ENCODE measurements at places on chromosomes 11 and 22.
A peak's percentile ranks its signal among the peaks of the same experiment; 100 is the strongest.

- DNase-seq, result no peak
Measured at GRCh38 chr11:65438257-65439151, 15.9 kb downstream of the NEAT1 start.

DNA sequence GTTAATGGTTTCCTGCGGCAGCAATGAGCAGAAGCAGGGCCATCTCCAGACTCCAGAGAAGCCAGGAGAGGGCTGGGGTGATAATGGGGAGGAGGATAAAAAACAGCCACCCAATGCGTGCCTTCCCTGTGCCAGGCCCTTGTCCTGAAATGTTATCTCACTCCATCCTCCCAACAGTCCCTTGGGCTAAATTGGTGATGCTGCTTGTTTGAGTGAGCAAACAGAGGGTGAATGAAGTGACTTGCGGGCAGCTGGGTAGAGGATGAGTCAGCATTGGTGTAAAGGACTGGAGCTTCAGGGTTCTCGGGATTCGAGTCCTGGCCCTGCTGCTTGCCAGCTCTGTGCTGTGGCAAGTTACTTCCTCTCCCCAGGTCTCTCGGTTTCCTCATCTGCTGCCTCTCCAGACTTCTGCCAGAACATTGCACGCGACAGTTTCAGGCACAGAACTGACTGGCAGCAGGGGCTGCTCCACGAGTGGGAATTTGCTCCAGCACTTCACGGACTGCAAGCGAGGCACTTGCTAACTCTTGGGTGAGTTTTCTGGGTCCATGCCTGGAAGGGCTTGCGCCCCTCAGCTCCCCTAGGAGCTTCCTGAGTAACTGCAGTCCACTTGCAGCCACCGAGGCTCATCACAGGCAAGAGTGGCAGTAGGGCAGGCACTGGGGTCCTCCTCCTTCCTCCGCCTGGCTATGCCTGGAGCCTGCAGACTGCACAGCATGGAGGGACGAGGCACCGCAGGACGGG, at the start of gene P2RY6:
P2RY6 (plus strand) TSS at position 403 of the 744 bp plus-strand sequence. CDS start 24,181 bp downstream, outside the sequence.
- peak; percentile 47 for DNase-seq

DNA sequence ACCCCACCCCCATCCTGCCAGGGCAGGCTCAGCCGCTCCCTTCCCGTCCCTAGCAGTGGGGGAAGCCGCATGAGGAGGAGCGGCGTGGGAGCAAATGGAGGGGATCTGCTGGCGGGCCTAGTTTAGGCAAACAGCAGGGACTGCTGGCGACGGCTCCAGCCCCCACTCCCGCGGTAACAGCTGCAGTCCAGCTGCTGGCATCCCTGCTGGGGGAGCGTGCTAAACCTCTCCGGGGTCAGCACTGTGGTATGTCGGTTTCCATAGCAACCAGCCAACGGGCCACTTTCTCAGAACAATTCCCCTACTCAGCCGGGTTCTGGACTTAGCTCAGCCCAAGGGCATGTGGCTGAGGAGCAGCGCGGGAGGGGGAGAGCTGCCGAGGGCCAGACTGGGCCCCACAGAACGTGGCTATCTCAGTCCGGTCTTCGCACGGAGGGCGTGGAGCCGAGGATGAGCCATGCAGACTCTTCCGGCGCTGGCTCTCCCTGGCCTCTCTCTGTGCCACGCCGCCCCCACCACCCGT, 98.8 kb downstream of the PKNOX2 start:
- DNase-seq, result peak; percentile 94

GRCh38 chr11:23674866-23675265, 814.6 kb upstream of the CCDC179 start:
- DNase-seq, result no peak

DNA sequence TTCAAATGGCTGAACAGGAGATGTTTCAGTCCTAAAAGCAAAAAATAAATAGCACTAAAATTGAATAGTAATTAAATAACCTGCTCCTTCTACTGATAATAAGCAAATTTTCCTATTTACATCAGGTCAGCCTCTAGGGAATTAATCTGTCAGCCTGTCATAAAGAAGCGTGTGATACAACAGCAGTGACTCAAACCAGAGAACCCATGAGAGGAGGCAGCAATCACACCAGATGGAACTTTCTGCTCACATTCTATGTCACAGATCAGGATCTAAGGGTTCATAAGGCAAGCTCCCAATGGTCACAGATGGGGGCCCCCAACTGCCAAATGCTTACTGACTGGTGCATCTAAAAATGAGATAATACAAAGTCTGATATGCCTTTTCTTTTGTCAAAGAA, 41.1 kb downstream of the RBFOX2 start:
- DNase-seq, result peak; percentile 54

DNA sequence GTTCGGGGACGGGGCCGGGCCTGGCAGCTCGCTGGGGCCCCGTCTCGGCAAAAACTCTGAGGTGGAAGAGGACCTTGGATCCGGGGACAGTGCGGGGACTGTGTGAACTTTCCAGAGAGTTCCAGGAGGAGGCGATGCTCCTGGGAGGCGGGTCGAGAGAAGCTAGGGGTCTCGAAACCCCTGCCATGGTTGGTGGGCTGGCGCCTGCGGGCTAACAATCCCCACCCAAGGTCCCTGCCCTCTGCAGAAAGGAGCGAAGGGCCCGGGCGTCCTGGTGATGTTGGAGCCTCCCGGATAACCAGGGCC, 4.7 kb upstream of the GRK2 start:
- DNase-seq, result no peak

DNA sequence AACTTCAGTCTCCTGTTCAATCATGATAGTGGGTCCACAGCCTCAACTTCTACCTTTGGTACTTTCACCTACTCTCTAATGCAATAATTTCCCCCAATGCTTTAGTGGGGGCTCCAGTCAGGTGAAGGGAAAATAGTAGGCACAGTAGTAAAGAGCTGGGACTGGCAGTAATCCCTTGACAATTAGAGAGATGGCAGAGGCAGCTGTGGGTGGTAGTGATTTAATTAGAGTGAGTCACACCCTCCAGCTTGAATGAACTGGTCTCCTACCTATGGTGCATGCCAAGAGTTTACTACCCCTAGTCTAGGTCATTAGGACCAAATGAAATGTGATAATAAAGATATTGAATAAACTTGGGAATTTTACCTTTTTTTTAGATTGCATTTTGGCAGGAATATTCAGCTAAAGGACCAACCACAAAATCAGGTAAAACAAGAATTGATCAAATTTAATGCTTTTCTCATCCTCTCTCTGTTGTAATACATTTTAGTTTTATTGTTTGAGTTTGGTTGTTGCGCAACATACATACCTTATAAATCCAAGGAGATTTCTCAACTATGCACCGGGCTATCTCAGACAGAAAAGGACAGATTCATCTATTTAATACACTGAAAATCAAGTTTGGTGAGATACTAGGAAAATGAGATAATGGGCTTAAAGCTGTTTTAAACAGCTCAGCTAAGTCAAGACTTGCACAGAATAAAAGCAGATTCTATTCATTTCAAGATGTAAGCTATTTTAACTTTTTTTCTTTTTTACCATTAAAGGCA, 9.0 kb downstream of the PRRG4 start:
- DNase-seq, result no peak

GRCh38 chr11:111351374-111352055, 27.6 kb downstream of the POU2AF1 start:
- DNase-seq, result no peak

DNA sequence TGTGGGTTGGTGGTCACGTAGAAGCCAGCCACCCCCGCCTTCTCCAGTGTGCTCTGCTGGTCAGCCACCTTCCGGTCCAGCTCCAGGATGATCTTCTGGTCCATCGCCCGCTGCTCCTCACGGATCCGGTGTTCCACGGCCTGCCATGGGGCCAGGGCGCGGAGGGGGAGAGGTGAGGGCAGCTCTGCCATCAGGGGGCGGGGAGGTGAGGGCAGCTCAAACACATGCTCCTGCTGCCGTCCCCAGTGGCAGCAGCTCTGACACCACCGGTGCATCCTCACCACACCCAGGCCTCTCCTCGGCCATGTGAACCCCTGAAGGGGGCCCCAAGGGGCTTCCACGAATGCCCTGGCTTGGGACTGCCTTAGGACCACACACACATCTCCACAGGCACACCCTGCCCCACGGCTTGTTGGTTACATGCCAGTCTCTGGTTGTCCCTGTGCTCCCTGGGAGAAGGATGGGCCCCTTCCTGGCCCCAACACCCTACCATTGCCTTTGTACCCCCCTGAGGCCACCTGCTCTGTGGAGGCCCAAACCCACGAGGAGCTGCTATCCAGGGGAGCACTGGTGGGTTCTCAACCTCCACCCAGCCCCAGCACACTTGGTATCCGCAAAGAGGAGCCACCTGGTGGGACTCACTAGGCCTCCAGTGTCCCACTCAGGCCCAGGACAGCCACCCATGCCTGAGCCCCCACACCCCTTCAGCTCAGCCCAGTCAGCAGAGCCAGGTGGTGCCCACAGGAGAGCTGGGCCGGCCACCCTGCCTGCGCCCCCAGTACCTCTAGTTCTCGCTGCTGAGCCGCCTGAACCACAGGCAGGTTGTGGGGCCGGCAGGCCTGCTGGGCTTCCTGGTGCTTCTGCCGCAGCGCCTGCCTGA, 4.3 kb downstream of the DGCR6L start:
- no peak for DNase-seq

- no peak for DNase-seq
Measured at GRCh38 chr11:67667490-67668191, 6.8 kb downstream of the ALDH3B2 start.

GRCh38 chr11:17378655-17379054, 9.8 kb downstream of the KCNJ11 start:
- DNase-seq, result no peak

GRCh38 chr11:106983261-106983660, 35.0 kb downstream of the GUCY1A2 start:
- no peak for DNase-seq

GRCh38 chr11:36361472-36361871, 65.4 kb downstream of the PRR5L start:
- no peak for DNase-seq

GRCh38 chr11:73340164-73340563, 32.1 kb downstream of the ARHGEF17 start:
- DNase-seq, result no peak
